T-helper 17 cell (primary cell): ENCODE measurements at places on chromosomes 4 and X.

DNA sequence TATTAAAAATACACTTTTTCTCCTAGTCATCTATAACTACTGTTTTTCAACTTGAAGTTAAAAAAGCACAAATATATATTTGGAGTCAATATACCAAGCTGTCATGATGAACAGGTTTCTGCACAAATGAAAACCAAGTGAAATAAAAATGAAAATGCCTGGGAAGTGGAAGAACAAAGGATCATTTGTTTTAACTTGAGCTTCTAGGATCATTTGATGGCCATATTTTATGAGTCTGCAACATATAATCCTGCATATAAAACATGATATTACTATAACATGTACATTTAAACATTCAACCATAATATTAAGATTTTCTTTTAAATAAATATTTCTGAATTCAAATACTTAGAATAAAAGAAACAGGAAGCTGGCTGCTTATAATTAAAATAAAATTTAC, 8.5 kb upstream of the ARHGEF38 start:
- no peak for DNase-seq

GRCh38 chrX:120251471-120252011, 929 bp downstream of the ZBTB33 start:
- DNase-seq = no peak

GRCh38 chr4:26069218-26069617, 155.2 kb downstream of the SMIM20 start:
- DNase-seq = no peak

- no peak for DNase-seq
Measured at GRCh38 chrX:19368576-19368975, 24.8 kb downstream of the PDHA1 start.

DNA sequence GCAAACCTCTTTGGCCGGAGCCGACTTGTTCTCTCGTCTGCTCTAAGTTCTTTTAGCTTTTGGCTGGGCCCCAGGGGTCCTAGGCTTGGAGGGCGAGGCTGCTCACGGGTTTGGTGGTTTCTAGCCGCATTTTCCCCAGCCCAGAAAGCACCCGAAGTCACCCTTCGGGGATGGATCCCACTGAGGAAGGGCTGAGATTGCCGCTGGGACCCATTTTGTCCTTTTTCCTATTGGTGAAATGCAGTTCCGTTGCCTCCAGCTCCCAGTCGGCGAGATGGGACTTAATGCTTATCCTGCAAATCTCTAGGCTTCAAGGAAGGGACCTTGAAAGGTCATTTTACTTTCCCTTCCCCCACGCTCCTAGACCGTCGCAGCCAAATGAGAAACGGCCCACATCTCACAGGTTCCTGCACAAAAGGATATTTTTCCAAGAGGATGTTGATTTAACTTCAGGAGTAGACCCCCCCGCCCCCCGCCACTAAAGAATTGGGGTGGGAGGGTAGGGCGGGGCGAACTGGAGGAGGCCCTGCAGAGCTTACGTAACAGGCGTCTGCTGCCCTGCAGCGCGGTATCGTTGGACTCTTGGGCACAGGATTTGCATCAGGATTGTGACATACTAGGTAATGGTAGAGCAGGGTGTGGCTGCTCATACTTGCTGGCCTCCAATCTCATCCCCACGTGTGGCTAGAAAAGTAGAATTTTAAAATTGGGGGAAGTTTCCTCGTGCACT, 564 bp downstream of the PGK1 start:
- peak; percentile 16 for DNase-seq

GRCh38 chrX:136255541-136255940, 4.3 kb upstream of the MAP7D3 start:
- DNase-seq = no peak

DNA sequence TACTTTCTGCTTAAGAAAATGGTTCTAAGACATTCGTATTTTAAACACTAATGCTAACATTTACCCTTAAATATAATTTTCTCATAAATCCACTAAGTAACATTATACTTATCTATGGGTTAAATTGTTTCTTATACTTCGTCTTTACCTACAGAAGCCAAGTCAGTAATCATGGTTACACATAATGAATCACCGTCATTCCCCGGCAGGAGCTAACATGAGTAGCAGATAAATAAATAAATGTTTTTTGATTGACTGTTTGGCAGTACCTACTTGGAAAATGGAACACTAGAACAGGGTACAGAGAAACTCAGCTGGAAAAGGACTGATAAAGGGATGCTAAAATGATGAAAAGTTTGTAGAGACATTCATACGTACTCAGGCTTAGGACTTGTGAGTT, 430.4 kb downstream of the ACTRT1 start:
- DNase-seq = no peak

DNA sequence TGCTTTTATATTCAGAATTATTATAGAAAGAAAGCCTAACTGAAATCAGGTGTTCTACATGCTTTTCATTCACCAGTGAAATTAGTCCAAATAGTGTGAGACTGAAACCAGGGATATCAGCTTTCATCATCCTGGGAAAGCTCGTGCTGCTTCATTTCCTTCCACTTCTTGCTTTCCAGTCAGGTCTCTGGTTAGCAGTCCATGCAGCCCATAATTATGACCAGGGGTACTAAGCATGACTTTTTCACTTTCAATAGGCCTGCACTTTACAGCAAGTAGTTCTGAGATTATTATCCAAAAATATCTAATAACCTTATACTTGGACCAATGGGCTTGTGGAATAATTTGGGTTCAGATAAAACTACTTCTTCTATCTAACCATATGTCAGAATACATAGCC, 673.2 kb upstream of the MAGEB2 start:
- DNase-seq = no peak

DNA sequence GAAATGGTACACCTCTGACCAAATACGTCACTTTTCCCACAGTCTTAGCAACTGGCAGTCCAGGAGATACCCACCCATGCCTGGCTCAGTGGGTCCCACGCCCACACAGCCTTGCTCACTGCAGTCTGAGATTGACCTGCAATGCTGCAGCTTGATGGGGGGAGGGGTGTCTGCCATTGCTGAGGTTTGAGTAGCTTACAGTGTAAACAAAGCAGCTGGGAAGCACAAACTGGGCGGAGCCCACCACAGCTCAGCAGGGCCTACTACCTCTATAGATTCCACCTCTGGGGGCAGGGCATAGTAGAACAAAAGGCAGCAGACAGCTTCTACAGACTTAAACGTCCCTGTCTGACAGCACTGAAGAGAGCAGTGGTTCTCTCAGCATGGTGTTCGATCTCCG, 52.7 kb downstream of the AMER1 start:
- no peak for DNase-seq

- no peak for DNase-seq
Measured at GRCh38 chr4:77471821-77472495, 133.7 kb upstream of the CXCL13 start.

DNA sequence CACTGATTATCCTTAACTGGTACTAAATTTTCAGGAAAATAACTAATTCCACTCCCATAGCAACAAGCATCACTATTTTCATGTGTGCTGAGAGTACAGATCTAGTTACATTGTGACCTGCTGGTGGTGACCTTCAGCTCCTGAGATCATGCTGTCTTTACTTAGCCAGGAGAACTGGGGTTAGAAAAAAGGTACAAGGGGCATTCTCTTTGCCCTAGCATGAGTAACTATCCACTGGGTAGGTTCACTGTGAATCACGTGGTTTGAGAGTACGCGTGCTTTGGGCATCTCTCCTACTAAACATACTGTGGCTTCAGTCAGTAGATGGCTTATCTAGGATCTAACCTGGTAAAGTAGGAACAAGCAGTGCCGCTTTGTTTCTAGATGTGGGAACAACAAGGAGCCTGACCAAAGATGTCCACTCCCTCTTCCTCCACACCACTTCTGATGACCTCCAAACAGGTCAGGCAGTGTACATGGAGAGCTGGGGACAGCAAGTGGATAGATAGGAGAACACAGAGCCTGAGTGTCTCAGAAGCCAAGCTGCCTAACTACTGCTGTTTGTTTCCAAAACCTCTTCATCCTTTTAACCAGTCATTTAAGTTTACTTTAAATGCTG, 90.2 kb downstream of the CBR4 start:
- no peak for DNase-seq

- DNase-seq = no peak
Measured at GRCh38 chr4:74473155-74473811, 28.3 kb downstream of the AREG start.

DNA sequence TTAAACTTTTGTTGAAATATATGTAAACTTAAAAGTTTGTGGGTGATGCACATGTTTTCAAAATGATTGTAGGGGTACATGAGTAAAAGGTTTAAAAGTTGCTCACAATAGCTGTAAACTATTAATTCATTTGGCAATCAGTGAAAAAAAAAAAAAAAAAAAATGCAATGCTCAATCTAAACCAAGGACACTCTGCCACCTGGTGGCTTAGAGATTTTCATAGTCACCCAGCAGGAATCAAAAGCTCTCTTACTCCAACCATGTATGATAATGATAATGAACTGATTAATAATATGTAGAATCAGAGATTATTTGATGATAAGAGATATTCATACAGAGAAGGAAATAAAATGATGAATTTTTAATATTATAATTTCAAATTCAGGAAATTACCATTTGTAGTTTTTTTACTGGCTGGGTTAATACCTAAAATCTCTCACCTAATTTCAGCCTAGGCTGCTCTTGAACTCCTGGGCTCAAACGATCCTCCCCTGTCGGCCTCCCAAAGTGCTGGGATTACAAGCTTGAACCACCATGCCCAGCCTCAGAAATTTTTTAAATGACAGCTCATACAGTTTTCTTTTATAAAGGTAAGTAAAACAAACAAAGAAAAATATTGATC, 46.9 kb upstream of the SLC25A4 start:
- DNase-seq = no peak

DNA sequence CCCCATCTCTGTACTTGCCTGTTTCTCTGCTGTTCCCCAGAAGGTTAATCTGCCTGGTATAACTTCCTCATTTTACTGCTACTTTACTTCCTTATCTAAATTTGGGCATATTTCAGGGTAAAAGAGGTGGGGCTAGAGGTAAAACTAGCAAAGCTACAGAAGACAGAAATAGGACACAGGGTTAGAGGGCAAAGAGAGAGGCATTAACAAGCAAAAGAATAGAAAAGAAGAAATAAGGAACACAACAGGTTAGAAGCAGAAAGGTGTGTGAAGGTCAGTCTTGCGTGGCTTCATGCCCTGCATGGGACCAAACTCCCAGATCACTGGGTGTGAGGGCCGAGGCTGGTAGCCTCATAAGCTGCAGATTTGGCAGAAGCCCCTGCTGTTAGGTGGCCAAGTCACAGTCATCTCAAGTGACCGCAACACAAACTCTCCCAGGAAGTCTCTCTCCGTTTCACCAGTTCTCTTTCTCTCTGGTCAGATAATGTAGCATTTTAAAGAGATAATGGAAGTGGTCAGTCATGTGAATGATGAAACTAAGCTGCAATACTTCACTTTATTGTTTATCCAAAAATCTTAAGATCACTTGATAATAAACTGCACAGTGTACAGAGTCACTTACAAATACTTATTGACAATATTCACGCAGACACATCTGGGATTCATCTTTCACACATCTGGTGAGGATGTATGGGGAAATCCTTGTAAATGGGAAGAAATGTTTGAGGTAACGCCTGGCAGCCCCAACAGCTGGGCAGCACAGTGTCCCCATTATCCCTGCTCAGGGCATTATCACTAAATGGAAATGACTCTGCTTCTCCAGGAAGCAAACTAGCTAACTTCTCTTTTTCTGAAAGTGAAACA, 16.4 kb downstream of the TMEM154 start:
- DNase-seq = no peak

- no peak for DNase-seq
Measured at GRCh38 chr4:99008051-99008450, 12.5 kb downstream of the METAP1 start.

- no peak for DNase-seq
Measured at GRCh38 chr4:94871644-94872305, 114.0 kb downstream of the BMPR1B start.

- no peak for DNase-seq
Measured at GRCh38 chr4:10184041-10184440, 67.4 kb upstream of the WDR1 start.

- DNase-seq = no peak
Measured at GRCh38 chr4:140297221-140297570, 76.2 kb upstream of the SCOC start.

DNA sequence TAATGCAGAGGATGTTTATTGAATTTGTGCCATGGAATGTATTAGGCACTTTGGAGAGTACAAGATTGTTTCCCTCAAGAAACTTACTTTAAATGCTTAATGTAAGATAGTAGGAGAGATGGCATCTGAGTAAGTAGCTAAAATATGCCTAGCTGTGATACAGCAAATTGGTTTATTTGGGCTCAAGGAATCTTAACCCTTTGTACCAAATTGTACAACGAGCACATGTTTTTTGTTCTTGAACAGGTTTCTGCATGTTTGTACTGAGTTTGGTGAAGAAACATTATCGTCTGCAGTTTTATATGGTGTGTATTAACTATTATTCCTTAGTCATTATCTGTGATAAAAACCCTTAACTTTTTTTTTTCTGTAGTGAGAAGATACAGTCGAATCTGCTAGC, 48.6 kb downstream of the CDS1 start:
- DNase-seq = no peak

DNA sequence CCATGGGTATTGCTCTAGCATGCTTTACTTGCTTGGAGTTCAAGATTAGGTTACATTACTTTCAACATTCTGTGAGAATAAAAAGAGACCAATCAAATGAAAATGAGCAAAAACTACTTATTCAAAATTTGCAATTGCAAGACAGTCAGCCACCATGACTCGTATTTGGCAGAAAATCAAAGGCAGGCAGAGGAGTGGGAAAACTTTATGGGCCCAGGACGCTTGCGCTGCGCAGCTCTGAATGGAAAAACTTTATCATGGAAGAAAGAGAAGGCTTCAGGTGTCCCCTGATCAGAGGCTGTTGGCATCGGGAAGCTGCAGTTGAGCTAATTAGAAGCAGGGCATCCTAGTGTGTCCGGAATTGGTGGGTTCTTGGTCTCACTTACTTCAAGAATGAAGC, 250.6 kb downstream of the USP46 start:
- no peak for DNase-seq

GRCh38 chrX:135463937-135464336, 42.2 kb downstream of the SMIM10L2A start:
- no peak for DNase-seq

- no peak for DNase-seq
Measured at GRCh38 chr4:14452001-14452400, 550.3 kb upstream of the CPEB2 start.

DNA sequence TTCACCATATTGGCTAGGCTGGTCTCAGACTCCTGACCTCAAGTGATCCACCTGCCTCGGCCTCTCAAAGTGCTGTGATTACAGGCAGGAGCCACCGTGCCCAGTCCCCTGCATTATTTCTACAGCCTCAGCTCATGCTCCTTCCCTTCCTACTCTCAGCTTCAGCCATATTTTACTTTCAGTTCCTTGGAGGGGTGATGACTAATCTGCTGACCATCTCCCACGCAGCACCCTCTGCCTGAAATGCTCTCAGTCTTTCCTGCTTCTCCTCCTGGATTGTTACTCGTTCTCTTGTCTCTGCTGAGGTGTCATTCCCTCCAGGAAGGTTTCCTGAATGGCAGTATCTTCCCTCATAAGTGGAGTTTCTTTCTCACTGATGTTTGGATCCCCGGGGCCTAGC, 63.3 kb downstream of the MOSPD2 start:
- DNase-seq = no peak
